CD4-positive, alpha-beta T cell treated with Interleukin-2 at 100 ng/mL for 4 hours (primary cell): ENCODE measurements at places on chromosomes 3 and 15.

DNA sequence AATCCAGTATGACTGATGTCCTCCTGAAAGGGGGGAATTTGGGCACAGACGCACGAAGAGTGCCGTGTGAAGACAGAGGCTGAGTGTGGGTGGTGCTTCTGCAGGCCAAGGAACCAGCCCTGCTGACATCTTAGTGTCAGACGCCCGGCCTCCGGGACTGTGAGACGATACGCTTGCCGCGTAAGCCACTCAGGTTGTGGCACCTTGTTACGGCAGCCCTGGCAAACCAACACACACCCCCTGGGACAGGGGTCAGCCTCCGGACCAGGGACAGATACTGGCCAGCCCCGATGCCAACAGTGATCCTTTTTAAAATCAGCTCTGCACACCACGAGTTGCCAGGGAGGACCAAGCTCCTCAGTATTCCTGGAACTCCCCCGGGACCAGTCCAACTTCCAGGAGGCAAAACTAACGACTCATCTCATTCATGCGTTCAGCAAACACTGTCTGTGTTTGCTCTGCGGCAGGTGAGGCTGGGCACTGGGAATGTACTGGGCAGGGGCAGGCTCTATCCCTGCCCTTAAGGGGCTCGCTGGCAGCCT lies 21.2 kb upstream of the PIGZ start:
- DNase-seq = no peak

GRCh38 chr3:79488407-79488806 lies 279.4 kb downstream of the ROBO1 start:
- DNase-seq = no peak

DNA sequence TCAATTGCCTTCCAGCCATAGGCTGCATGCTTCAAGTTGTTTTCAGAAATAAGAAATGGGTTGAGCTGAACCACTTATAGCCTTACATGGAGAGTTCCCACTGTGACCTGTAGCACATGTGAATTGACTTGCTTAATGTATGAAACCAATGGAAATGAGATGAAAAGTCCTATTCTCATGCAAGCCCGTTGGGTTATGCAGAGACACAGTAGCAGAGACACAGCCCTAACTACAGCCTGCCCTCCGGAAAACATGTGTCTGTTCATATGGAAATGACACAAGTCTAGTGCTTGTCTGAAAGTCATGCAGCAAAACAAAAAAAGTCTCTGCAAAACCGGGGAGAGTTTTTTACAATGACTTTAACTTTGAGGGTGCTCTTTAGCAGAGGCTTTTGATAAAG lies 14.5 kb downstream of the HIGD2B start:
- no peak for DNase-seq

GRCh38 chr3:57011022-57011421 lies 49.4 kb upstream of the SPATA12 start:
- DNase-seq = no peak

- no peak for DNase-seq
Measured at GRCh38 chr3:170429050-170429449, 10.4 kb downstream of the CLDN11 start.

DNA sequence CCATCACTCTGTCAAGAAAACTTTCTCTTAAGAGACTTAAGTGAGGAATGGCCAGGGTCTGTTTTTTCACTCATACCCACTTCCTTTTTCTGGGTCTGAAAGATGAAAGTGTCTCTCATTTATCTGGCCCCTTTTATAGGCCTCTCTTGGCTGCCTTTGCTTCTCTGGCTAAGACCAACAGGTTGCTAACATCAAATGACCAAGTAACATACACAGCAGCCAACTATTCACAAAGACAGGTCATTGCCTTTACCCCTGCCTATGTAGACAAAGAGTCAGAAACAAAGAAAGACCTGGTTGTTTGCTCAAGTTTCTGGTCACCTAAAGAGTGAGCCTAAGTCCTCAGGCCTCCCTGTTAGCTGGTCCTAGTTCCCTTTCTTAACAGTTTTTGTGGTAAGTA lies 24.0 kb upstream of the CSTA start:
- no peak for DNase-seq

DNA sequence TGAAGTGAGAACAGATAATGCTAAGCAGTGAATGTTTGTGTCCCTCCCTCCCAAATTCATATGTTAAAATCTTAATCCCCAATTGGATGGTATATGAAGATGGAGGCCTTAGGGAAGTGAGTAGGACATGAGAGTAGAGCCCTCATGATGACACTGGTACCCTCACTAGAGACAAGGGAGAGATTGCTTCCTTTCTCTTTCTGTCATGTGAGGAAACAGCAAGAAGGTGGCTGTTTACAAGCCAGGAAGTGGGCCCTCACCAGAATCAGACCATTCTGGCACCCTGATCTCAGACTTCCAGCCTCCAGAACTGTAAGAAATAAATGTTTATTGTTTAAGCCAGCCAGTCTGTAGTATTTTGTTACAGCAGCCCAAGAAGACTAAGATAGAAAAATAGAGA lies 209.5 kb downstream of the SATB1 start:
- DNase-seq = no peak

GRCh38 chr3:121883507-121883906 lies 10.7 kb upstream of the SLC15A2 start:
- no peak for DNase-seq

DNA sequence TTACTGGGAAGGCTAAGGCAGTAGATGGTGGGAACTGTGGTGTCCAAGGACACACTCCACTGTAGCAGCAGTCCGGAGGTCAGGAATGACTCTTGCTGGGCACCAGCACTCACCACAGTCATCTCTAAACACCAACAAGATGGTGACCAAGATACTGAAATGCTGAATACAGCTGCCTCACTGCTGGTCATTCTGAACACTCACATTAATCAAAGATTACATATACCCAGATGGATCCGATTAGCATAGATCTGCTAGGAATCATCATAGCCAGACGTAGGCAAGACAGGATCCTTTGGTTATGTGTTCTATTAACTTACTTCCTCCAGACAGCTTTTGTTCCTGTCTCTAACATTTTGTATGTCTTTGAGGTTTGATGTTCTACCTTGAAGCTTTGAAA lies 134.9 kb upstream of the BFSP2 start:
- DNase-seq = no peak

GRCh38 chr15:88419830-88420229 lies 47.4 kb downstream of the MRPL46 start:
- DNase-seq = no peak

DNA sequence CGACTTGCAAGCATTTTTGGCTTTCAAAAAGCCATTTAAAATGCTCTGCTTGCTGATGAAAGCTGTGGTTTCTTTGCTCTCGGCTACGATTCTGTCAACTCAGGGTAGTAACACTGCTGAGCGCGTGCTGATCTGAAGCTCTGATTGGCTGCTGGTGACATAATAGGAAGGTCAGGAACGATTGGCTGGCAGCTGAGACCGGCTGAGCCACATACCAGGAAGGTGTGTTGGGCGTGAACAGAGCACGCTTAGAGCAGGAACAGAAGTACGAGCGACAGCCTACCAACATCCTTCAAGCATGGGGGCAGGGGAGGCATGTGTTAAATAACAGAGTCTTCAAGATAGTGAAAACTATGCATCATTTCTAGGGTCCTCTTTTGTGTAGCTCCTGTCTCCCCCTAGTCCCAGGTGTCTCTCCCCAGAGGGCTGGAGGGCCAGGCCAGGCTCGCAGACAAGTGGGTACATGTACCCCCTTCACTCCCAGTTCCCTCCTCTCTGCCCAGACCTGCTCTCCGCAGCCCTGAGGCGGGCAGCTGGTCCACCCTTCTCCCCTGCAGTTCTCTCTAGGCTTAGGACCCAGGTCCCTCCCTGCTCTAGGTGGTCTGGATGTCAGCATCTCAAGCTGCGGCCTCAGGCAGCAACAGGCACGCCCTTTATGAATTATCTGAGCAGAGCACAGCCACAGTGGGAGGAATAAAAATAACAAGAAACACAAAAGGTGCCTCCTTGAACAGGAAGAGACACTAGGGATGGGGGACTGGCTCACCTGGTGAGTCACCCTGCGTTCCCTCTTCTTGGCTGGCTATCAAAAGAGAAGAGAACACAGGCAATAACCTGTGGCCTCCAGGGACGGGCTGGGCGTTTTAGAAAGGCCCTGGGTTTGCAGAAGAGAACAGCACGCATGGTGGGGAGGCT lies 76.0 kb downstream of the TAMM41 start:
- DNase-seq = peak; percentile 91

DNA sequence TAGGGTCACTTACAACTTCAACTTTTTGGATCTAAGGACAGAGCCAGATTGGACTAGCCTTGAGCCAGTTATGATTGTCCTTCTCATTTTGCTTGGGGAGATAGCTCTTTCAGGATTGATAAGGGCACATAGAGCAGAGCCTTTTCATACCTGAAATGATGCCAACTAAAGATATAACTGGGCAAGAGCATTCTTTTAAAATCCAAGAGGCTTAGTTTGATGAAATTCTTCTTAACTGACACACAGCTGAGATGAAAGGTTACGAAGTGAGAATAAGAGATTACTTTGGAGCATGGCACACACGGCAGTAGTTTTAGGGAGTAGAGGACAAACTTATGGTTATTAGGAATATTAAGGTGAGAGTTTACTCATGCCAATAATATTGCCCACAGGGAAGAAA lies 12.7 kb downstream of the CD200 start:
- no peak for DNase-seq
